ENCODE measurements at places on chromosomes 7 and 10.

GRCh38 chr10:59903871-59904270, 2.5 kb downstream of the CCDC6 start:
- no peak for DNase-seq

GRCh38 chr7:17042211-17042610, 160.4 kb upstream of the AGR3 start:
- no peak for DNase-seq

- DNase-seq: no peak
Observed at GRCh38 chr10:43028143-43028542, 48.7 kb upstream of the RET start.

DNA sequence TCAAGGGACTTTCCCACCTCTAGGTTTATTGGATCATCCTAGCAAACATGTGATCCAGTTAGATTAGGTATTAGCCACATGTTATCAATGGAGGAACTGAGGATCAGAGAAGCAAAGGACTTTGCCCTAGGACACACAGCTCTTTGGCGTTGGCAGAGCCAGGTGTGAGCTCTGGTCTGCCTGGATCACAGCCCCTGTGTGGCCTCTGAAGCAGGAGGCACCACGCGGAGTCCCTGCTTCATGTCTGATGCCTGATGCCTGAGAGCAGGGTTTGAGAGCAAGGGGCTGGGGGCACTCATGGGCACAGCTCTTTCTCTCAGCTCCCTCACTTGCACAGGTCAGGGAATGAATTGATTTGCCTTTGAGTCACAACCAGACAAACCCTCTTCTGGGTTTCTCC, 64.7 kb upstream of the CTBP2 start:
- DNase-seq: no peak

GRCh38 chr10:92142949-92143348, 147.9 kb downstream of the CPEB3 start:
- DNase-seq: no peak

DNA sequence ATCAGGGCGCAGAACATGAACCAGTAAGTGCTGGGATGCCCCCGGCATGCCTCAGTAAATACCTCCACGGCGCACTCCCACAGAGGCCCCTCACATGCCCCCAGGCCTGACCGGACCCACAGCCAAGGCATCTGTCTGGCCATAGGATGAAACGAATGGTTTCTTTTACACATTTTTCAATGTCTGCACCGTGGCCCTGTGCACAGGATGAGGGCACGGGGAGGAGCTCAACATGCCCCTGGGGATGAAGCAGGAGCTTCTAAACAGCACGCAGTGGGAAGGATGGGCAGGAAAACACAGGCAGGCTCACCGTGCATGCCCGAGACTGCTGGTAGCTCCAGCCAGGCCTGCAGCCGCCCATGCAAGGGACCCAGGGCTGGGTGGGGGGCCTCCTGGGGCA, 283.3 kb downstream of the TNS3 start:
- no peak for DNase-seq

GRCh38 chr10:6135039-6135438, 46.2 kb downstream of the RBM17 start:
- DNase-seq: no peak

DNA sequence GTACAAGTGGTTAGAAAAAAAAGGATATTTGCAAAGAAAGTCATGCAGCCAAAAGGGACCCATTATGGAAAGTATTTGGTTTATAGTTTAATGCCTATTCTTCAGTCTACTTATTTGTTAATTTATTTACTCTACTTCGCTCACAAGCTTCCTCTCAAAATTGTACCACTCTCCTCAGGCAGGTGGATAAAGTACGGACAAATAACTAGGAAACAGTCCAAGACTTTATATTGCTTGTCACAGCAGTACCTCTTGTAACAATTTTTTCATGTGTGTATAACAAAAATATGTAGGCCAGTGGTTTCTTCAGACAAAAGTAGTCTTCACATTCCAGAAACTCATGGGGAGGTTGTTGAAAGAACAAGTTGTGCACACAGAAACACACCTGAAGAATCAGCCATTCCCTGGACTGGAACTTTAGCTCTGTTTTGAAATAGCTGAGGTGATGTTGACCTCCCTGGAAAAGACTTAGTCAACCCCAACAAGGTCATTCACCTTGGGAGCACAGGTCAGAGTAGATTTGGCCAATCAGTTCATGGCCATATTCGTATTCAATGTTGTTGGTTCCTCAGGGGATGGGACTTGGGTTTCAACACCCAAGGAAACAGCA, 73.4 kb downstream of the TES start:
- no peak for DNase-seq

DNA sequence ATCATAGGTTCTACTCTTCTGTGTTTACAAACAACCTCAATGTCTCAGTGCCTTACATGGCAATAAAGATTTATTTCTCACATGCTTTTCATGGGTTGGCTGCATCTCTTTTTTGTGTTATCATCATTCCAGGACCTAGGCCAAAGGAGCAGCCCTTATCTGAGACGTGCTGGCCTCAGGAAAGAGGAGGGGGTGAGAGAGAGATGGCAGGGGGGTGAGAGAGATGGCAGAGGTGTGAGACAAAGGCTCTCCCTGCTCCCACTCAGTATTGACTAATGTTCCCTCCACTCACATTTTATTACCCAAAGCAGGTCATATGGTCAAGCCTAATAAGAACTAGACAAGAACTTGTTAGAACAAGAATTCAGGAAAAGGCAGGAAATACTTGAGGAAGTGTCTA, 120.1 kb upstream of the PRR15 start:
- no peak for DNase-seq

DNA sequence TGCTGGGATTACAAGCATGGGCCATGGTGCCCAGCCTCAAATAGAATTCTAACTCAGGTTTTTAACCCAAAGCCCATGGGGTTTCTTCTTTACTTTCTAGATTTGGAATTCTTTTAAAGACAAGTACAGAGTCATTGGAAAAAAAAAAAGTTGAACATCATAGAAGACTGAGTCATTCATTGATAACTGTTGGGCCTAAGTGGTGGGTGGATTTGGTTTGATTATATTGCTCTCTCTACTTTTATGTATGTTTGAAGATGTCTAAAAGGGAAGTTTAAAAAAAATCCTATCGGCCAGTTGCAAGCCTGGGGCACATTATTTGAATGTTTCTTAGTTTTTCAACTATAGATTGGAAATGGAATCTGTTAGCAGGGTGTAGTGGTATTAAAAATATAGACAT, 49.7 kb downstream of the INPP5F start:
- DNase-seq: no peak

GRCh38 chr7:39949971-39950472, at the start of gene CDK13:
Gene CDK13 (plus strand): TSS chr7:39950256. CDS start chr7:39950642, 386 bp downstream.
- peak; percentile 76 for DNase-seq

Data from activated CD8-positive, alpha-beta memory T cell treated with anti-CD3 and anti-CD28 coated beads for 1 hour (primary cell).